ENCODE measurements at places on chromosomes 6 and 20.

- DNase-seq: no peak
Observed at GRCh38 chr6:32912951-32913350, 27.9 kb downstream of the HLA-DMB start.

DNA sequence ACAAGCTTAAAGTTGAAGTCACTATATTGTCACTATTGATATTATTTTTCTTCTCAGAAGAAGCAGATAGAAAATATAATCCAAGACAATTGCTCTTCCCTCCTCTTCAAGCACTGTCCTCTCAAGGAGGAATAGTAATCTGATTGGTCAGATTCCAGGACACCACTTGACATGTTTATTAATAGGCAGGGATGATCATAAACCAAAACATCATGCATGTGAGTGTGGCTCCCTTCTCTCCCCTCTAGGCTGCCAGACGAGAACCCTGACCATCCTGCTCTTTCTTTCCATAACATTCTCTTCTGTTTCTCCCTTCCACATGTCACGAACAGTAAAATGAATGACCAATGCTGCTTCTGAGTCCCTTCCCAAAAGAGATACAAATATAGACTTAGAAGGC is 7.5 kb downstream of the ATG5 start:
- no peak for DNase-seq

- no peak for DNase-seq
Observed at GRCh38 chr20:11451793-11452291, 465.9 kb upstream of the BTBD3 start.

GRCh38 chr6:72561629-72562028 is 60.2 kb upstream of the KCNQ5 start:
- DNase-seq: no peak

GRCh38 chr20:21099751-21100577 is 6.2 kb downstream of the LINC00237 start:
- no peak for DNase-seq

DNA sequence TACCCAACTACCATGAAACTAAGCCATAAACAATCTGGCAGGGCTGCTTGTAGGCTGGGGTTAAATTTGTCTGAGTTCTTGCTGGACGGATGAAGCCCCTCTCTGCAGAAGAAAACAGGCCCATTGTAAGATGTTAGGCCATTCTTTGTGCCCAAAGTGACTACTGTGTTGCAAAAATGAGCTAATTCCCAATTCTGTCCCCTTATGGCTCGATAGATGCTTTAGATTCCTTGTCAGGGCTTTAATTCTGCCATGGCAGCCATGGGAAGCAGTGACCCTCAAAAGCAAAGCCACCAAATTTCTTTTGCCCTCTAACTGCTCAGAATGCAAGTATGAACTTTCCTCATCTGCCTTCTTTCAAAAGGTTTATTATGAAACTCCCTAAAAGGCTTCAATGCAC is 45.2 kb downstream of the LAMA4 start:
- DNase-seq: no peak

- no peak for DNase-seq
Observed at GRCh38 chr6:46530896-46531295, 39.6 kb upstream of the RCAN2 start.

DNA sequence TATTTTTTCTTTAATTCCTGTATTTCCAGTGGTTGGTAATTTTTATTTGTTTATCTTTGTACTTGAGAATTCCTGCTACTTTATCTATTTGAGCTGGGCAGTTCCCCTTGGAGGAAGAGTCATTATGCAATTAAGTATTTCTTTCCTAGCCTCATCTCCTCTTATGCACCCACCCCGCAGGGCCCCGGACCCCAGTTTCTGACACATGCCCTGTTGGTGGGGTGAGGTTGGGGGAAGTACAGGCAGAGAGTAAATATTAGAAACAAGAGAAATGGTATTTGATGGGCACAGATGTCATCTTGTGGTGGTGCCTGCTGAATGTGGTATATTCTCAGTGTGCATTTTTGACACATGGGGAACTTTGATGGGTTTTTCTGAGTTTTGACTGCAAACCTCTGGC is 602.7 kb upstream of the NOX3 start:
- no peak for DNase-seq
